ENCODE measurements at places on chromosomes 5 and 9.

DNA sequence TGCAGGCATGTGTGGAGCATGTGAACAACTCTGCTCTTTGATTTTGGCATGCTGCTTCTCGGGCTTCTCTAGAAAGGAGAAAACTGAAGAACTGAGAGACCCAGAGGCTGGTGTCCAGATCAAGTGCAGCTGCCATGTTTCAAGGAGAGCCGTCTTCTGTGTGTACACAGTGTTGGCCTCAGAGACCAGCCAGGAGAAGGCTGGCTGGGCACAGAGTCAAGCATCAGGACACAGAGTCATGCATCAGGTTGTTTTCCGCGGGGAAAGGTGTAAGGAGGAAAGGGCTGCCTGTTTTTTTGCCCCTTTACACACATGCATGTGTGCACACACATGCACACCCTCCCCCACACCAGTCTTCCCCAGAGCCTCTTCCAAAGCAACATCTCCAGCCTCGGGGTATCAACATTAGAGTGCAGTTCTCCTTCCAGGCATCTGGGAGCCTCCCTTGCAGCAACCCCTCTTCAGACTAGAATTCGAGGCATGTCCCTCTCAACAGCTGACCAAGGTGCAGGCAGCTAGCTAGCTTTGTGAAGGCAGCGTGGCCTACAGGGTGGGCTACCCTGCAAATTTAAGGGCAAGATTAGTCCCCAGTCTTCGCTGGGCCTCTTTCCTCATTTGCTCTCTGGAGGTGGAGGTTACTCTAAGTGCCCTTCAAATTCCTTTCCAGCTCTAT lies 180.9 kb downstream of the AOPEP start:
- DNase-seq = no peak

GRCh38 chr5:40514976-40515375 lies 164.7 kb upstream of the PTGER4 start:
- no peak for DNase-seq

- no peak for DNase-seq
Observed at GRCh38 chr5:87053146-87053545, 214.5 kb upstream of the RASA1 start.

DNA sequence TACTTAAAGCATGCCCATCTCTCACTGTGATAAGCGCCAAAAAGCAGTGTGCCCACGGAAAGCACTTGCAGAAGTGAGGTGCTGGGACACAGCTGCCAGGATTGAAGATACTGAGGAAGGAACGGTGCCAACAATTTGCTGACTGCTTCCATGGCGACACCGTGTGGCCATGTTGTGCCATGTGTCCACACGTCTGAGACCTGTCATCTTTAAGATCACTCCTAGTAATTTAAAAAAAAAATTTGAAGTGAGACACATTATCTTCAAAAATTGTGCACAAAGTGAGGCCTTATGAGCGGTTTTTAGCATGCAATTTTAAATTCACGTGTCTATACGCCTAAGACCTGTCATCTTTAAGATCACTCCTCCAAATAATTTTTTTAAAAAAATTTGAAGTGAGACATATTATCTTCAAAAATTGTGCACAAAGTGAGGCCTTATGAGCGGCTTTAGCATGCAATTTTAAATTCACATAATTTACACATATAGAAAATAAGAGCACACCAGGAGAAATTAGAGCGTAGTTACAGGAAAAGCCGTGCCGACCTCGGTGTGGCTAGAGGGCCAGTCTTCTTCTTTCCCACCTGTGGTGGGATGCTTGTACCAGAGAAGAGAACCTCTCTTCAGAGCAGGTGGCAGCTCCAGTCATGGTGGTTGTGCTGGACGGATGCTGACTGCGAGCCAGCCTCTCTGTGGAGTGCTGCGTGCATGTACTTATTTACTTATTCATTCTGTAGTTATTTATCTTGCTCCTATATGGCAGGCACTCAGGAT lies 21.4 kb upstream of the FLT4 start:
- DNase-seq = peak; percentile 33

- no peak for DNase-seq
Observed at GRCh38 chr5:74476819-74477453, 163.6 kb downstream of the ENC1 start.

DNA sequence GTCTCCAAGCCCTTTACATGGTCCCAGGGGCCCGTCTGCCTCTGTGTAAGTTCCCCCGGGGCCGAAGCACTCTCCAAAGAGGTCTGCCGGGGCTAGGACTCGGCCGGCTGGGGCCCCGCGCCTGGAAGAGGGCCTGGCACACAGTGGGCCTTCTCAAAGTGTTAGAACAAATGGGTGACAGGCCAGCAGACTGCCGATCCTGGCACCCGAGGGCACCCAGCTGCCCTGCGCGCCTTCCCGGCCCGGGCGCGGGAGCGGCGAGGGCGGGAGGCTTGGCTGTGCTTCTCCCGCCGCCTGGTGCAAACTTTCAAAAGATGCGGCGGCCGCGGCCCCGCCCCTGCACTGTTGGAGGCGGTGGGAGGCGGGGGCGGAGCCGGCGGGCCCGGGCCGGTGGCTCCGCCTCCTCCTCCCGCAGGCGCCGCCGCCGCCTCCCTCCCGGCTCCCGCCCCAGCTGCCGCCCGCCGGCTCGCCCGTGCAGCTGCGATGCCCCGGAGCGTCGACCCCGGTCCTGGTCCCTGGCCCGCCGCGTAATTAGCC lies at the start of gene NEURL1B:
Gene NEURL1B (plus strand): TSS at position 442 of the 537 bp plus-strand sequence. CDS start 144 bp downstream, outside the sequence.
- peak; percentile 9 for DNase-seq

DNA sequence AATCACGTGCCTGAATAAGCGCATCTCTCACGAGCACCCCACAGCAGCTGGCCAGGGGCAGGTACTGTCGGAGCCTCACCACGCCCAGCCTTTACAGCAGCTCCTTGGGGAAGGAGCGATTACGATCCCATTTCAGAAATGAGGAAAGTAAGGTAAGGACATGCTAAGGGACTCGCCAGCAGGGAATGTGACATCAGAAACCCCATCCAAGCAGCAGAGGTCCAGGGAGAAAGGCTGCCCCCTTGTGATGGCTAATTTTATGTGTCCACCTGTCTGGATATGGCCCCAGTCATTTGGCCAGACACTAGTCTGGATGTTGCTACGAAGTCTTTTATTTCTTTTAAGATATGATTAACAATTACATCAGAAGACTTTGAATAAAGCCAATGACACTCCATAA lies 77.3 kb downstream of the UBE2QL1 start:
- DNase-seq = no peak

DNA sequence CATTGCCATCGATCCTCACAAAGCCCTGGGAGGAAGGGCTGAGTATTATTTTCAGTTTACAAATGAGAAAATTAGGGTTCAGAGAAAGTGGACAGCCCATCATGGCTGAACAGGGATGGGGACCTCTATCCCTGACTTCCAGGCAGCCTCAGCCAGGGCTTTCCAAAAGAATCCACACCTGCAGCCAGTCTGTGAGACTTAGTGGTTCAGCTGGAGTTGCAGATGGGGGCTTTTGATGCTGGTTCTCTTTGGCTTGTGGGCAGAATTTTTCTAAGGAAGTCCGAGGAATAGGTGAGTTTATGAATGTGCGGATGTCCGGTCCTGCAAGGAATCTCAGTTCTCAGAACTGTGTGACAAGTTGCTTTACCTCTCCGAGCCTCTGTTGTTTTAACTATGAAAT lies 138.1 kb downstream of the RGS3 start:
- no peak for DNase-seq

- DNase-seq = no peak
Observed at GRCh38 chr5:131363811-131364506, 100.1 kb downstream of the CDC42SE2 start.

DNA sequence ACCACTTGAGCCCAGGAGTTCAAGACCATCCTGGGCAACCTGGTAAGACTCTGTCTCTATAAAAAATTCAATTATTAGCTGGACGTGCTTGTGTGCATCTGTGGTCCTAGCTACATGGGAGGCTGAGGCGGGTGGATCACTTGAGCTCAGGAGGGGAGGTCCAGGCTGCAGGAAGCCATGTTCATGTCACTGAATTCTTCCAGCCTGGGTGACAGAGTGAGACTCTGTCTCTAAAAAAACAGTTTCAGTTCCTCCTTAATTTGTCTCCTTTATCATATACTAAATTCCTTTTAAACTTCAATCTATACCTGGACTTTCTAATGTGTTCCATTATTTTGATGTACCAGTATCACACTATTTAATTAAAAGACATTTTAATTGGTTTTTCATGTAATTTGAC lies 422.2 kb upstream of the TLE4 start:
- no peak for DNase-seq

GRCh38 chr9:75369989-75370388 lies 281.7 kb downstream of the OSTF1 start:
- DNase-seq = no peak

GRCh38 chr9:72597181-72597517 lies 75.7 kb downstream of the TMC1 start:
- DNase-seq = no peak

GRCh38 chr9:109906766-109907382 lies 126.9 kb downstream of the PALM2AKAP2 start:
- no peak for DNase-seq

GRCh38 chr5:74075501-74076484 lies 449.8 kb downstream of the ARHGEF28 start:
- DNase-seq = no peak

DNA sequence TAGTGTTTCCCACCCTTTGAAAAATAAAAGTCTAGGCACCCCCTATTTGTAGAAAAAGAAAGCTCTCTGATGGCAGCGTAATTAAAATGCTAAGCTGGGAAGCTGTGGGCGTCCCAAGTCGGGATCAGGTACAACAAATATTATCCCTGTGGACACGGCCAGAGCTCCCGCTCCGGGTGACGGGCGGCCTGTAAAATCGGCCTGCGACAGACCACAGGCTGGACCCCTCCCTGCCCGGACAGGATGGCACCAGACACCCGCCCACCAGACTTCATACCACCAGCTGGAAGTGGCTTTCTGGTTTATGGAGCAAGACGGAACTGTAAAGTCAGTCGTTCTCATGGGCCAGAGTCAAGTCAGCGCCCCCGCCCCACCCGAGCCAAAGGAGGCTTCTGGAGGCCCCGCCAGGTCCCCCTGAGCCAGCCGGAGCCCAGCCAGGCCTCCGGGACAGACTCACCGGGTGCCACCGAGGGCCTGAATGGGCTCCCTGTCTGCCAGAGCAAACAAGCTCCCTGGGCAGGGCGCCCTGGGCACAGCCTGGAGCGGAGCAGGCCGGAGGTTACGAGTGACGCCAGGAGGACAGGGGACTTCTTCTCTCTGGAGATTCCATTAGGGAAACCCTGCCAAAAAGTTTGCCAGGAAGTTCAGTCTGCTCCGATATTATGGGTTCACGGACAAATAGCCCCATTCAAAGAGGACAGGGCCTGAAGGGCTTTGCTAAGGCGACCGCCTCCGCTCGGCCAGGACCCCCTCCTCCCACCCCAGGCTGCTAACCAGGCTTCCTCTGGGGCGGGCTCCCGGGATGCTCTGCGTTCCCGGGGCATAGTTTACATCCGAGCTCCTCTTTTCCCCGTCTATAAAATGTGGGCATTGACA lies 173.7 kb downstream of the ERCC6L2 start:
- DNase-seq = no peak

- DNase-seq = no peak
Observed at GRCh38 chr5:66197764-66198405, 53.8 kb downstream of the SREK1 start.

DNA sequence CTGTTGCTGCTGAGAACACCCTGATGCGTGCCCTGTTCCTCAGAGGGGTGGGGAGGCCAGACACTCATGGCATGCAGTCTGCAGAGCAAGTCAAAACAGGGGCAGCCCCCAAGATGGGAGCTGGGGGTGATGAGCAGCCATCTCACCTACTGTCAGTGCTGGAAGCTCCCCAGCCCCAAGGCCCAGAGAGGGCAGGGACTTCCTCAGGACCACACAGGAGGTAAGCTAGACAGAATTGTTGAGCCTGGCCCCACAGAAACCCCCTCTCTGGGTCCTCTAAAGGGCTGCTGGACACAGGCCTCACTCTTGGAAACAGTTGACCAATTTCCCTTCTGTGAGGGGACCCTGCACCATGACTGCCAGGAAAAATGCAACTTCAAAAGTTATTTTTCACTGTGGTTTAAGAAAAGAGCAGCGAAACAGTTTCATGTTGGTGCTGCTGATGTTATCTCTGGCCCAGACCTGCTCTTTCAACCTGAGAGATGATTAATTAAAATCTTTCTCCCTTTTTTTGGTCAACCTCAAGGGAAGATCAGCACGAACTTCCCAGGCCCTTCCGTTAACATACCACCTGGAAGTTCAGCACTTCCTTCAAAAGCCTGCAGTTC lies 9.6 kb downstream of the CSF2 start:
- DNase-seq = no peak

DNA sequence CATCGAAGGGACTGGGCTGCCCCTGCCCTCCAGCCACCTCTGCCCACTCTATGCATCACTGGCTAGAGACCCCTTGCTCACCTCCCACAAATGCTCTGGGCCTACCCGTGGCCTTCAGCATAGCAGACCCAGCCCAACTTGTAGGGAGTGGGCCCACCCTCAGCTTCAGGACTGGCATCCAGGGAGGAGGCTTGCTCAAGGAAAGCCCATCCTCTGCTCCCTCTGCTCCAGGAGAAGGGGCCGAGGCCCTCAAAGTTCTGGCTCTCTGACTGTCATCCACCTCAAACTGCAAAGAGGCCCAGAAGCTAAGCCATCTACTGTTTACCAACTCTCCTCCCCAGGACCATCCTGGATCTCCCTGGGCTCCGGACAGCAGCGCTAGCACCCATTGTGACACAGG lies 84.5 kb downstream of the C5orf15 start:
- no peak for DNase-seq

DNA sequence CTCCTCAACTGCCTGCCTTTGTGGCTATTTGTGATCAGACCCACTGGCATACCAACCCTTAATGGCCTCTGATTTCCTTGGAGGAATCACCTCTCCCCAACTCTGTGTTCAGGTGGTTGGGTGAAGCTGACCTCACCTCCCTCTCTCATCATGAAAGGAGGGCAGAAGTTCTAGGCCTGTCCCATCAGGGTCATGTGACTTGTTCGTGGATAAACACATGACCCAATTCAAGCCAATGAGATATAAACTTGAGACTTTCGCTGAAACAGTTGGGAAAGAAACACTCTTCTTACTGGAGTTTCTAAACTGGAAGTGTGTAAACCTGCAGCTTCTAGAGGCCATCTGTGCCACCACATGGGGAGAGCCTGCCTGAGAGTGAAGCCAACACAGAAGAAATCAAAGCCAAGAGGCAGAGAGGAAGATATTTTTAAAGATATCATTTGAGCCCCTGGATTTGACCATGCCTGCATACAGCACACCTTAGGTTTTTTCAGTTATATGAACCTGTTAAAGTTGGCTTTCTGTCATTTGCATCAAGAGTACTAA lies 5.8 kb downstream of the GABBR2 start:
- no peak for DNase-seq

- no peak for DNase-seq
Observed at GRCh38 chr5:64634997-64635686, 55.2 kb upstream of the SHISAL2B start.
